ENCODE measurements at places on chromosomes 5 and 9.

GRCh38 chr5:14077501-14077900 is 65.6 kb upstream of the TRIO start:
- no peak for DNase-seq

DNA sequence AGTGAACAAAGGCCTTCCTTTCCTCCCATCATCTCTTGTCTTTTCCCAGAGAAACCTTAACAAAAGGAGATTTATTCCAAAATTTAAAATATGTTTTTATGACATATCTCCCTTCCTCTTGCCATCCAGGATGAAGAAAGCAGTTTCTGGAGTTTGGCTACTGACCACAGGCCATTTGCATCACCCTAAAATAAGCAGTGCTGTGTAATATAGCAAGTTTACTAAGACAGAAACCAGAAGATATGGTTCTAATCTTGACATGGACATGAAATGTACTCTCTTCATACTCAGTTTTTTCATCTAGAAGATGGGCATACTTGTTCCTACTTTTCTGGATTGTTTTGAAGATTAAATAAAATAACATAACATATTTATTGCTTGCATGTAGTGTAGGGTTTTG is 50.2 kb upstream of the ZFAND5 start:
- DNase-seq: no peak

DNA sequence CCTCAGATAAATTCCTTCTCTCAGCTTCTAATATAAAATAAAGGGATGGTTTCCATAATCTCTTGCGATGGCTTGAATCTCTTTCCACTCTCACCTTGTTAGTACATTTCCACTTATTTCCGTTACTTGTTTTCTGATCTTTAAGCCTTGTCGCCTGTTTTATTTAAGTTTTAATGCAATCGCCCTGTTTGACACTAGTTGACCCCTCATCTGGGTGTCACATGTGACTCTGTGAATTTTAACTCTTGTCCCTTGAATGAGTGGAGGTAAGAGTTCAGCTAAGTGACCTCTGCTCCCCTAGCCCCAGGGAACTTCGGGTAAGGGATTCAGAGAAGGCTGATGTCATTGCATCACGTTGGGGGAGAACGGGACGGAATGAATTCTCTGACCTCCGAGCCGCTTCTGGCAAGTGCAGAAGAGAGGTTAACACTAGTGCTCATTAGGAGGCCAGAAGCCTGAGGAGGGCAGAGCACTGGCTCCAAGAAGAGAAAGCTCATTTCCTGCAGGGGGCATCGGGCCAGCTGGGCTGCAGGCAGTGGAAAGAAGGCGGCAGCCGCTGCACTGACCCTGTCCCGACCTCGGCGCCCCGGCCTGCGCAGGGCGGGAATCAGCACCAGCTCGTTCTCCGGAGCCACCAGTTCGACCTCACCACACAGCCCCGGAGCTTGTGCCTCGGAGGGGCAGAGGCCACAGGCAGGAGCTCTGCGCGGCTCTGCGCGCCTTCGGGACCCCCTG is 569 bp downstream of the HINT2 start:
- no peak for DNase-seq

GRCh38 chr9:111966124-111966723 is 69.6 kb downstream of the UGCG start:
- no peak for DNase-seq

- DNase-seq: no peak
Measured at GRCh38 chr5:103657301-103657700, 94.7 kb upstream of the NUDT12 start.
